GM12865 (cell line): ENCODE measurements at places on chromosomes 5 and 9.

DNA sequence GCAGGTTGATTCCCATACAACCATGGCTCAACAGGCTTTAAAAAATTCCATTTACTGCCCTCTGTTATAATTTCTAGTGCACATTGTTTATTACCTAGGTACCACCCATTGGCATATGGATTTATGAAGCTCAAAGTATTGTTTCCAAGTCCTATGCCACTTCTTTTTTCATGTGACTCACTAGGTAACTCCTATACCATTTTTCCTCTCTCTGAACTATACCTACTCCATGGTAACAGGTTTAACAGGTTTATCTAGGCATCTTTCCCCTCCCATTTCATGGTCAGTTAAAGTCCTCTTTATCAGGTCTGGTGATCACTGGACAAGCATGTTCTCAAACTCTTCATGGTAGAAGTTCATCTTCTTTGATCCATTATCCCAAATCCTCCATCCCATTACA is 49.6 kb upstream of the ABCA1 start:
- no peak for DNase-seq

DNA sequence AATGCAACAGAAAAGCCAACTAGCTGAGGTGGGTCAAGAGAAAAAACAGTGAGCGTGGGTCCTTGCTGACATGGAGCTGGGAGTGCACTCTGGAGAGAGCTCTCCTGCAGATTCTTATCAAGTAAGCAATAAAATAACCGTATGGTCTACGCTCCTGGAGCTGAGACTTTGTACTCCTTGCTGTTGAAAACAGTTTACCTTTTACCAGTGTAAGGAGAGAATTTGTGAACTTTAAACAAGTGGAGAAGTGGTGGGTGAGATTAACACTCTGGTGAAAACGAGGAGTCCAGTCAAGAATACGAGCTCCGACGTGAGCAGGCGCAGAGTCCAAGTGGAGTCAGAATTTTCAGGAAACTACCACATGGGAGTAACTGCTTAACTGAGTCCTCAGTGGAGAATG is 156.1 kb upstream of the ERCC6L2 start:
- DNase-seq, result no peak

GRCh38 chr5:106584268-106584667 is 1086.5 kb downstream of the EFNA5 start:
- no peak for DNase-seq

DNA sequence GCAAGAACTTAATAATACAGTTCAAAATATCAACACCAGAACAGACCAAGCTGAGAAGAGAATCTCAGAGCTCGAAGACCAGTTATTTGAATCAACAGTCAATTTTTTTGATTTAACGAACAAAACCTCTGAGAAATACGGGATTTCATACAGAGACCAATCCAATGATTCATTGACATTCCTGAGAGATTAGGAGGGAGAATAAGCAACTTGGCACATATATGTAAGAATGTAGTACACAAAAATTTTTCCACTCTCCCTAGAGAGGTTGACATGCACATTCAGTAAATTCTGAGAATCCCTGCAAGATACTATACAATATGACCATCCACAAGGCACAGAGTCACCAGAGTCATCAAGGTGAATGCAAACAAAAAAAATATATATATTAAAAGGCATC is 1577.3 kb upstream of the C9orf72 start:
- no peak for DNase-seq

- DNase-seq, result no peak
Observed at GRCh38 chr5:40976041-40976440, 66.7 kb downstream of the C7 start.

DNA sequence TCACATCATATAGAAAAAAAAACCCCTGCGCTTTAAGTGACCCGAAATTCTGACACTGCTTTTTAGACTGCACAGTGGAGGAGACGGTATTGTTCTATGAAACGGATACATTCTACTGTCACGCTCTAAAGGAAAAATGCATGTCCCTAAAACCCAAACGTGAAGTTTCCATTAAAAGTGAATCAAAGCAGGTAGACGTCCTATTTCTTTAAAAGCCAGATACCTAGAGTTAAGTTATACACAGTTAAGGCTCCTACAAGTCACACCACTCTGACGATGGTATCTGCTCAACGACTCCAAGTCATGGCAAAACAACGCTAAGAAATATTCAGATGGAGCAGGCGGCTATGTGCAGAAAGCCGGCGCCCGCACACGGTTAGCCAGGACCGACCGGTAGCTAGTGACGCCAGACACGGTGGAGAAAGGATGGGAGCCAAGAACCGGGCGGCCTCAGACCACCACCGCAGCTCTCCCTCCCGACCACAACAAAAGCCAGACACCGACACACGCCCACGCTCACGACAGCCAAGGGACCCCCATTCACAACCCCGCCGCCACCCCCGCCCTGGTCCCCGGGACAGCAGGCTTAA is 734 bp downstream of the SKP1 start:
- no peak for DNase-seq

DNA sequence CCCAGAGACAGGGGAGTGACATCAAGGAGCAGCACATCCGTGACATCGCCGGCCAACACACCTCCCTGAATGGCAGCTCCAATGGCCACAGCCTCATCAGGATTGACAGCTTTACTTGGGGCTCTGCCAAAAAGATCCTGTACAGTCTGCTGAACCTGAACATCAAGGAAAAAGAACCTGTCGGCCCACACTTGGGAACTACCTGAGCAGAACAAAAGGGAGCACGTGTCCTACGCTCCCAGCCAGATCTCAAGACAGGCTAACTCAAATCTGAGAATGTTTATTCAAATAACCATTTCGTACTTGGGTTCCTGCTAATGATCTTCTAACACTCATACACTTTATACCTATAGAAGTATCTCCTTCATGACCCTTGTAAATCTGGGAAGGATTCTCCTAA is 15.3 kb downstream of the HSPA9 start:
- no peak for DNase-seq

DNA sequence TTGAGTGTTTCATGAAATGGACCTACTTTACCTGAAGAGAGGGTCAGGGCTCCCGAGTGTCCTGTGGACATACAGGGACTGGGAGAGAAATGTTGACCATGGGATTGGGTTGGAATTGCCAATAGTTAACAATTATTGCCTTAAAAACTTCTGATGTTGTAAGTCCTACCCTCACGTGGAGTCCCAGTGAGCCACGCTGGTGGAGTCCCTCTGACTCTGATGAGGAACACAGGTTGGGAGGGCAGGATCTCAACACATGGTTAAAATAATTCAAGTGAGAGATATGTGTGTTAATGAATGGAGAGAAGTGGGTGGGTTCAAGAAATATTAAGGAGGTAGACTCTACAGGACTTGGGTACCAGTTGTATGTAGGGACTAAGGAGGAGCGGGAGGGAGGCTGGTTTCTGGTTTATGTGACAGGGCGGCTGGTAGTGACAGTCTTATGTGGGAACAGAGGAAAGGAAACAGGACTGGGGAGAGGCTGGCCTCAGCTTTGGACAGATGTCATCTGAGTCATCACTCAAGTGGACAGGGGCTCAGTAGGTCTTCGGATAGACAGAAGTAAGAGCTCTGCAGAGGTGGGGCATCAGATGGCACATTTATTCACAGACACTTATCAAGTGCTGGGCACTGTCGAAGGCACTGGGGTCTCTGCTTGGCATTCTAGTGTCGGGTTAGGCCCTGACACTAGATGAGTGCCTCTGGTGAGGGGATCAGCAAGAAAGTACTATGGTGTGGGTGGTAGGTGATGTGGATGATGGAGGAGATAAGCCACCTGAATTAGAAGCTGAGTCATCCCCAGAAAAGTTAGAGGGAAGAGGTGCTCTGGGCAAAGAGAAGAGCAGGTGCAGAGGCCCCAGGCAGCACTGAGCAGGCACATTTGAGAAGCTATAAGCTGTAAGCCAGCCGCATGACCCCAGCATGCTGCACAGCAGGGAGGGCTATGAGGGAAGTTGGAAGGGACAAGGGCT is 27.2 kb downstream of the MAML1 start:
- DNase-seq, result peak; percentile 49

DNA sequence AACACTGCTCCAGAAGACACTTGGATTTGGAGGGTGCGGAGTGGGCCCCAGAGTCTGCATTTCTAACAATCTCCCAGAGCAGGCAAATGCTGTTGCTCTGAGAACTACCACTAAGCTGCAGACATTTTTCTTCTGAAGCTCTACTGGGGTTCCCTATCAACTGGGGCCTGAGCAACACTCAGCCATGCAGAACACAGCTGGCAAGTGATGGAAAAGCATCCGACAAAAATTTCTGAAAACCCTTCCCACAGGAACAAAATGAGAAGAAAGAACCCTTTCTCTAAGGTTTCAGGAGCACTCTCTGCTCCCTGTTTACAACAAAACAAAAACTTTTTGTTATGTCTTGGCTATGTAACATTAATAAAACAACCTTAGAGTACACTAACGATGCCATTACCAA is 516.9 kb downstream of the CTNND2 start:
- DNase-seq, result no peak

DNA sequence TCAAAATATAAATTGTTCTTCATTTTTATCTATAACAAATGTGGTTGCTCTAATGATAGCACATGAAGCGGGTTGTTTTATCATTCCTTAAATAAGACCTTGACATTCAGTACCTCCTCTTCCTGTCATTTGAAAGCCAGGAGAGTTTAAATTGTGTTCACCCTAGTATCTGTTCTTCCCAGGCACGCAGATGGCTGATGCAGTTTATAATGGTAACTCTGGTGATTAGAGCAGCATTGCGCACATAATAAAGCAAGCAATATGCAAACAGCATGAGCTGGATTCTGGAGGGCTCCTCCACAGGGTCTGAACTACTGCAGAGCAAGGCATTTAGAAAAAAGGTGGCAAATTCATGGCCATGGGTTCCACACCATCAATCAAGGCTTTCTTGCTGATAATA is 307.8 kb downstream of the ENC1 start:
- no peak for DNase-seq

- DNase-seq, result no peak
Observed at GRCh38 chr5:134577022-134577795, 51.7 kb downstream of the JADE2 start.

DNA sequence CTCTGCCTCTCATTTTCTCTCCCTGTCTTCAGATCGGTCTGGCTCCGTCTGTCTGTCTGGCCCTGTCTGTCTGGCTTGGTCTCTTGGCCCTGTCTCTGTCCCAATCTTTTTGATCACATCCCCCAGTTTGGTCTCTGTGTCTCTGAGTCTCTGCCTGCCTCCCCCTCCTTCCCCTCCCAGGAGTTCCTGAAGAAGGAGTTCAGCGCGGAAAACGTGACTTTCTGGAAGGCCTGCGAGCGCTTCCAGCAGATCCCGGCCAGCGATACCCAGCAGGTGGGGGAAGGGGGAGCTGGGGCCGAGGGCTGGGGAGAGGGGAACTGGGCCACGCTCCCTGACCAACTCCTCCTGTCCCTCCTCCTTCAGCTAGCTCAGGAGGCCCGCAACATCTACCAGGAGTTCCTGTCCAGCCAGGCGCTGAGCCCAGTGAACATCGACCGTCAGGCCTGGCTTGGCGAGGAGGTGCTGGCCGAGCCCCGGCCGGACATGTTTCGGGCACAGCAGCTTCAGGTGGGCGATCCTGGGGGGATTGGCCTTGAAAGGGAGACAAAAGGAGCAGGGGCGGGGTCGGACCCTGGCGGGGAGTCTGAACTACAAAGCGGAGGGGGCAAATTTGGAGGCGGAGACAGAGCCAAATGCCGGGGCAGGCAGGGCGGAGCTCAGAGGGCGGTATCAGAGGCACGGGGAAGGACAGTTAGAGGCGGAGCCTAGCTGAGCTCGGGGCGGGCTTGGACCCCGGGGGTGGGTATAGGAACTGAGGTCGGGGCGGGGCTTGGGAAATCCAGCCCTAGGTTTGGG is 9.0 kb downstream of the RGS14 start:
- no peak for DNase-seq

DNA sequence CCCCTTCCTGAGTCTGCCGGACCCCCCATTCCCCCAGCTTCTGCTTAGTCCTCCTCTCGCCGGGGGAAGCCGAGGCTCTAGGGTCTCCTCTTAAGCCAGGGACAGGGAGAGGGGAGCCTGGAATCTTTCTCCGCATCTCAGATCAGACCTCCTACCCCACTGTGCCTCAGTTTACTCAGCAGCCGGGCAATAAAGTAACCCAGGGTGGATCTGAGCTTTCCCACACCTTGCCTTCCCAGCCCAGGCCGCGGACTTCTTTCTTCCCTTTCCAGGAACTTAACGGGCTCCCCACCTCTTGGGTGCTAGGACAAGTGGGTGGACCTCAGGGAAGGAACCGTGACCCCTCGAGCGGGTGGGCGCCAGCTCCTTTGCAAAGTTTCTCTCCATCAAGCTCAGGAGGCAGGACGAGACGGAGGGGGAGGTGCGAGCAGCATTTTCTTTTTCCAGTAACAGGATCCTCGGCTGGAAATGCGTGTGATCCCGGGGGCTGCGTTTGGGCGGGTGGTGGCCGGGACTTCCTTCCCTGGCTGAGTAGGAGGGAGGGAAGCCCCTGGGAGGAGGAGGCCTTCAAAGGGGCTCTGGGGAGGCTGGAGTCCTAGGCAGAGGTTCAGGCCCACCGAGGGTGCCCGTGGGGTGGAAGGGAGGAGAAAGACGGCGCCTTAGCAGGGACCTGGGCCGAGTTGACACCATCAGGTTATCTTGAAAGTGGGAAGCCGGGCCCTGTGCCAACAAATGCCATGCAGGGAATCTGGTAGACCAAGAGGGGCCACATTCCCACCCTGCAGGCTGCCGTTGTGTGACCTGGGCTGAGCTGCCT is 795 bp downstream of the DAB2IP start:
- DNase-seq, result no peak

- DNase-seq, result no peak
Observed at GRCh38 chr5:67381236-67381880, 184.8 kb upstream of the CD180 start.

DNA sequence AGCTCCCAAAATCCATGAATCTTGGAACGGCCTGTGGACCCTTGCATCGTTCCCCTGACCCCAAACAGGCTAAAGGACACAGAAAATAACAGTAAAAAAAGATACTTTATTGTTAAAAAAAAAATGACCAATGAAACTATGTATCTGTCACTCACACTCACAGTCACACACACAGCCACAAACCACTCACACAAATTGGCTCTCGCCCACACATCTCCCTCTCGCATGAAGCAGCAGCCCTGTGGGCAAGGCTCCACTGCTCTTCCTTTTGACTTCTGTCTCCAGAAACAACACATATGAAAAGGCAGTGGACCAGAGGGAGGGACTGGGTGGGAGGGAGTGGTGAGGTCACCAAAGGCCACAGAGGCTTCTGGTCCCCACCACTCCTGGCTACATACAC is 56.6 kb downstream of the SLC36A1 start:
- DNase-seq, result peak; percentile 26

DNA sequence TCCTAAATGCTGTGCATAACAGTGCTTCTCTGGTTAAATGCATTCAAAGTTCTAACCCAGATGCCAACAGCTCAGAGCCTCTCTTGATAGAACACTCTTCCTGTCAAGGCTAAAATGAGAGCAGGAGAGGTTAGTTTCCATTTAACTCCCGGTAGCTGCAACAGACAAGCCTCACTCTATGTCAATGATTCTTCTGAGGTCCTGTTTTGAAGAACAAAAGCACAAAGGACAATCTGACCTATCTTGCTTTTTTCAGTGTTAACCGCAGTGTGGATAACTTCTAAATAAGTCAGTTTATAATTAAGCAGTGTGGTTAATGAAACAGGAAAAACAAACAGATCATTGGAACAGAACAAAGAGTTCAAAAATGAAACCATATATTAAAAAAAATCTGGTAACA is 80.7 kb downstream of the ANKRD55 start:
- peak; percentile 60 for DNase-seq

- DNase-seq, result no peak
Observed at GRCh38 chr5:123997462-123998215, 485.7 kb downstream of the CSNK1G3 start.

GRCh38 chr5:1874771-1875220 is 7.9 kb downstream of the IRX4 start:
- no peak for DNase-seq
